Fibroblast of villous mesenchyme (primary cell): ENCODE measurements at places on chromosomes 1 and 21. TPM values are rescaled to one million over a fixed set of nuclear protein-coding genes. Genes with fewer than 3 reads are reported as not detected.

Gene GIPC2
- 0.32 and 0.43 TPM in 2 replicates for total RNA-seq

DNA sequence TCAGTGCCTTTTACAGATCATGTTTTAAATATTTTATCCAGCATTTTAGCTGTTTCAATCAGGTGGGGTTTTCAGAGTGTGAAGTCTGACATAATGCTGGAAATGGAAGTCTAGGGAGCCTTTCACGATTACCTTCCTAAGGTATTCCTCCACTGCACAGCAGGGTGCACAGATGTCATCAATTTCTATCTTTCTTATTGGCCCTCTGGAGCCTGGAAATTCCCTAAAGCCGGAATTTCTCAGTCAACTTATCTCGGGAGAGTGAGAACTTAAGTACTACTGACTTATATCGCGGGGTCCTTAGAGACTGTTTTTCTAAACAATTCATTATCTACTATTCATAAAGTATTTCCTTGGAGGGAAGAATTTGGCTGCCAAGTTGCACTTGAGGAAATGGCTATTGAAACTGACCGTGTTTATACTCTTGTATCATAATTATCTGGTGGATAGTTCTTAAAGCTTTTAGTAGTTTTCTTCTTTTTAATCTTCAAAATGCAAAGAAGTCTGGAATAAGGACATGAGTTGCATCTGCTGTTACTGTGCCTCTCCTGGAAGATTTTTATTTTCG lies 311.8 kb upstream of the B3GALT2 start:
- DNase-seq, result no peak

DNA sequence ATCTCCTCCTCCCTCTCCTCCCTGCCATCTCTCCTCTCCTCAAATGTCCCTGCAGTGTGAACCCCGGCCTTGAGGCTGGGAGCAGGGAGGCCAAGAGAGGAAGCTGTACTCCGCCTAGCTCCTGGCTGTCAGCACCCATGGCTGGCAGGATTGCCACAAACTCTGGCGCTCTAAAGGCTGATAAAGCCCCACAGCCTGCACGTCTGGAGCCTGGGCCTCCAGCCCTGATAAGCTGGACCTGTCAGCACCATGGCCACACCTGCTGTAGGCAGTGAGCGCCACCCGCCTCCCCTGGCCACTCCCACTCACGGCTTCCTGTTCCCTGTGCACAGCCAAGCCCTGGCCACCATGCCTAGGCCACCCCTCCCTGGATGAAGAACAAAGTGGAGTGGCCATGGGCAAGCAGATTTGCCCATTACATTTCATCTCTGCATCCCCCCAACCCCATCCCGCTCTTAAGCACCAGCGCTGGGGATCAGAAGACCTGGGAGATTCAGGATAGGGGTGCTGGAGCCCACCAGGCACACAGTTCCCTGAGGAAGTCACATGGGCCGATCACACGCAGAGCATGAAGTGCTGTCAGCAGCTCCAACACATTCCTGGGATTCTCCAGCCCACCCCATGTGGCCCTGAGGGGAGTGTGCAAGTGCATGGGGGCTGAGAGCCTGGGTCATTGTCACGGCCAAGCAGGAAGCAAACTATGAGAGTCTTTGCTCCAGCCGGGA lies 24.2 kb upstream of the NPPB start:
- DNase-seq, result no peak

DNA sequence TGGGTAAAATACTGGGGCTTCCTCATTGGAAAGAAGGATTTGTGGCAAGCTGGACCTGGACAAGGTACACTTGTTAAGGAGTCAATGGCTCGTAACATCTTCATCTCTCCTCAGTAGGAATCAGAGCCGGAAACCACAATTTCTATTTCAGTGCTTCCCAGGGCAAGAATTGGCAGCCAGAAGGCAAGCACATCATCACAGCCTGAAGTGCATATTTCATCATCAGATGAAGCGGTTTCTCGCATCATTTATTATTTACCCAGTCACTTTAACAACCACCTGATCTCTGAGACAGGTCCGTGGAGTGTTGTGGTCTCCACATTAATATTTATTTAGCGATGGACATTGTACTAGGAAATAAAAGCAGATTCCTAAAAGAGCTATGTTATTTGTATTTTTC lies 55.0 kb downstream of the KCNJ15 start:
- no peak for DNase-seq

DNA sequence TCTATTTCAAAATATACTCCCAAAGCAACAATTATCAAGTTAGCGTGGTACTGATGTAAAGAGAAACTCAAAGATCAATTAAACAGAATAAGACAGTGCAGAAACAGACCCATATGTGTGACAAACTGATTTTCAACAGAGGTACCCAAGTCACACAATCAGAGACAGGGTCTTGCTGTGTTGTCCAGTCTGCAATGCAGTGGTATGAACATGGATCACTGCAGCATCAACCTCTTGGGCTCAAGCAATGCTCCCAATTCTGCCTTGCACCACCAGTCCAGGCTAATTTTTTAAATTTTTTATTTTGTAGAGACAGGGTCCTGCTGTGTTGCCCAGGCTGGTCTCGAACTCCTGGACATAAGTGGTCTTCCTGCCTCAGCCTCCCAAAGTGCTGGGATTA lies 255.6 kb downstream of the AKT3 start:
- DNase-seq, result no peak

Gene LRRC38
- total RNA-seq, result not detected in 2 replicates

Gene BCL10
- total RNA-seq, result 23.2 and 36.7 TPM in 2 replicates

- DNase-seq, result peak; percentile 44
Observed at GRCh38 chr1:218315638-218316037, 29.5 kb upstream of the TGFB2 start.

DNA sequence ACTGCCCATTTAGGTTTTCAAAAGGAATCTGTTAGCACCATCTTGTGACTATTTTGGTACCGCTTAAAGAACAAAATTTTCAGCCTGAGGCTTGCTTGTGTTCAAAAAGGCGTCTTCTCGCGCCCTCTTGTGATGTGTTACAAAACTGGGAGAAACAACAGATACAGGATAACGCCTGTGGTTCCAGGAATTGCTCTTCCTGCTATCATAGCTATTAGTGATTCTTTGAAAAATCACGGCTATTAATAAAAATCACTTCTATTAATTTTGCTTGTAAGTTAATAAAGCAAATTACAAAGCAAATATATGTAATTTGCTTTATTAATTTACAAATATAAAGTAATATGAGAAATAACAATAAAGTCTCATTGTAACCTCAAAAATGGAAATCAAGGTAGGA lies 82.2 kb upstream of the ABCD3 start:
- peak; percentile 95 for DNase-seq

- no peak for DNase-seq
Observed at GRCh38 chr1:178503849-178504248, 7.1 kb upstream of the CLEC20A start.

DNA sequence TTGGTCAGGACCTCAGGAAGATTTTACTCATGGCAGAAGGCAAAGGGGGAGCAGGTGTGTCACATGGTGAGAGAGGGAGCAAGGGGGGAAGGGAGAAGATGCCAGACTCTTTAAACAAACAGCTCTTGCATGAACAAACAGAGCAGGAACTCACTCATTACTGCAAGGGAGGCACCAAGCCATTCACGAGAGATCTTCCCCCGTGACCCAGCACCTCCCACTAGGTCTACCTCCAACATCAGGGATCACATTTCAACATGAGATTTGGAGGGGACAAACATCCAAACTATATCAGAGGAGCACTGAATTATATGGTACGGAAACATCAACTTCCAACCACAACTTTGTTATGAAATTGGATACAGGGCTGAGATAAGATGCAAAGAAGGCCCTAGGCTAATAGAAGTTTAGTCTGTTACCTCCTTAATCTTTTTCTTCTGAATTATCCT lies 164.9 kb downstream of the ST6GALNAC3 start:
- no peak for DNase-seq
